ENCODE measurements at places on chromosomes 7 and 10.

DNA sequence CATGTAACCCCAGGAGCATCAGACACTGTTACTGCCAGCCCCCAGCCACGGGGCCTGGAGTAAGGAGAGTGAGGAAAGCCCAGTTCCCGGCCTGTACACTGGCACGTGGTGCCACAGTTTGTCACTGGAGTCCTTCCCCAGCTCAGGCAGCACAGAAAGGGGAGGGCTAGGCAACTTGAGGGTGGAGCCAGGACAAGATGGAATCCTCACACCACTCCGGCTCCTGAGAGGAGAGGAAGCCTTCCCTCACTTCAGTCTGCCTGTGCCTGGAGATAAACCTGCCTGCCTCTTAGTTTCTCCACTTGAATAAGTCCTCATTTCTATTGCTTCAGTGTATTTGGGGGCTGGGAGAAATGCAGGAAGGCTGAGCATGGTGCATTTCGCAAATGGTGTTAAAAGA lies 176.0 kb downstream of the KIAA1217 start:
- no peak for DNase-seq

DNA sequence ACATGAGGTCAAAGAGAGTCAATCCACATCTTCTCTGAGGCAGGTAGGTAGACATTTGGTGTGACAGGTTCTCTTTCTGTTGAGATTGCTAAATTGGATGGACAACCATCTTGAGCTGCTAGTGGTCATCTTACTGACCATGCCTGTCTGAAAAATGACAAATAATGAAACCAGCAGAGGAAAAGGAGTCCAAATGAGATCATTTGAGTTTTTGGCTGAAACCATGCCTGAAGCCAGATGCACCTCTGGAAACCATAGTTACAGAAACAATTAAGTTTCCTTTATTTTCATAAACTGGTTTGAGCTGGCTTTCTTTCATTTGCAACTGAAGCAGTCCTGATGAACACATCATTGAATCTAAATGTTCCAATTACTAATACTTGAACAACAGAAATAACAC lies 100.6 kb downstream of the ZNF438 start:
- no peak for DNase-seq

DNA sequence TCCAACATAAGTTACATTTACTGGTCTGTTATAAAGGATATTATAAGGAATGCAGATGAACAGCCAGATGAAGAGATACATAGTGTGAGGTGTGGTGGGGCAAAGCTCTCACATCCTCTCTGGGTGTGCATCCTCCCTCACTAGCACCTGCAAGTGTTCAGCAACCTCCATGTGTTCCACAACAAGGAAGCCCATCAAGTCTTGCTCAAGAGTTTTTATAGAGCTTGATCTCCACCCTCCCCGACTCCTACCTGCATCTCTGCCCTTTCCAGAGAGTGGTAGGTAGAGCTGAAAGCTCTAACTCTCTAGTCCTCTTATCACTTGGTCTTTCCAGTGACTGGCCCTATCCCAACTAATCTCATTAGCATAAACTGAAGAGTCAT lies 12.5 kb upstream of the GHITM start:
- DNase-seq: no peak

- no peak for DNase-seq
Observed at GRCh38 chr7:30910411-30911073, 1.1 kb upstream of the AQP1 start.

DNA sequence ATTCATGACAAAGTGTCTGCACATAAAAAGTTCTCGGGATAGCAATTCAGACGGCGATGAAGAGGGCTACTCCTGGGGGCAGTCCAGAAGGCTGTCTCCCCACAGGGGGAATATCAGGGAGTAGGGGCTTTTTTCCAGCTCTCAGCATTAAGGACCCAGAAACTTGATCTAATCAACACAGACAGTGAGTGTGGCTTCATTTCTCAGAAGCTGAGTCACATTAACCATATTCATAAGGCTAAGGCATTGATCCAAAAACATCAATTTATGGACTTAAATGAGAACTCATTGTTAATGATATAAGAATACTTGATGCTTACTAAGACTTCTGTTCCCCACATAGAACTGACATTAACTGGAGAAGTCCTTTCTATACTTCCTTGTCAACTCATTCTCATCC lies 87.5 kb upstream of the AOAH start:
- DNase-seq: no peak

- DNase-seq: no peak
Observed at GRCh38 chr7:13442226-13442625, 547.2 kb downstream of the ETV1 start.

Measured in stimulated activated naive CD4-positive, alpha-beta T cell treated with Interleukin-2 at 50 U/mL for 16 hours (primary cell).